ENCODE measurements at places on chromosomes 6 and 20. TPM values are rescaled to one million over a fixed set of nuclear protein-coding genes. Genes with fewer than 3 reads are reported as not detected.

The KCNK16 gene
- total RNA-seq, result not detected

The RHAG gene
- not detected for total RNA-seq

DNA sequence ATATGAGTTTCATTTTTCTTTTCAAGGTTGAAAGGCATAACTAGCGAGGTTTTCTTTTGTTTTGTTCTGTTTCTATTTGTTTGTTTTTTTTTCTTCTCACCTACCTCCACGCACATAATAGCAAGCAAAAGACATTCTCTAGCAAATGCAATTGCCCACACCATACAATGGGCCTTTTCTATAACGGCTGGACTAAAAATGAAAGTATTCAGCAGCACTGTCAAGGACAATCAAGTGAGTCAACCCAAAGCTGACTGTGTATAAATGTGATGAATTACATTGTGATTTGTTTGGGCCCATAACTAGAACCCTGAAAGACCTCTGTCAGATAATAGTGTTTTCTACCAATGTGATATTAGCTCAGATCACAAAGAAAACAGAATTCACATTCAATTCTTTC, 496.7 kb downstream of the RNF144B start:
- no peaks in the 10 kb centered on the region for H3K4me1 ChIP-seq
- no peak overlapping the region for H3K4me3 ChIP-seq
- no peak for DNase-seq
- H3K36me3 ChIP-seq, result no peaks in the 10 kb centered on the region

DNA sequence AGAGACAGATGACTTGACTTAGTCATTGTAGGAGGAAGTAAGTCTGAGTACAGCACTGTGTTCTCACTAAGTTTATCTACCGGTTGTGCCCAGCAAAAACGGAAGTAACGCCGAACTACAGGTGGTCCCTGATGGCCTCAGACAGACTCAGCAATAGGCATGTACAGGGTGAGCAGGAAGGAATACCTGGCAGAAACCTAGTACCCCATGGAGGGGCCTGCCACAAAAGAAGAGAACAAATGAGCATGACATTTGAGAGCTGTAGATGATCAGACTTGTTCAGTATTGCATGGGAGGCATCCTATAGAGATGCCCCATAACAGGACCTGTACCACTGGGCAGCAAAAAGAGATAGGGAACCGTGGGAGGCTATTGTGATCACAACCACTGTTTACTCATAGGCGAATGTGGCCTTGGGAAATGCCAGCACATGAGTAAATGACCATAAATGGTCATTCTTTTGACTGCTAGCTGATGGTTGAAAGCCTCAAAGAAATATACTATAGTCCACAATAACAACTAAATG, 106.4 kb upstream of the TAB2 start:
- H3K4me1 ChIP-seq, result peaks cover 5% of the 10 kb centered on the region
- peak overlapping the region; percentile 82 for H3K27ac ChIP-seq
- peak overlapping the region; percentile 42 for H3K4me3 ChIP-seq
- H3K27me3 ChIP-seq, result no peaks in the 10 kb centered on the region
- DNase-seq, result peak; percentile 44

GRCh38 chr6:106025655-106026054, 60.5 kb upstream of the PRDM1 start:
- no peak for DNase-seq
- H3K4me3 ChIP-seq, result no peak overlapping the region
- H3K4me1 ChIP-seq, result peaks cover 10% of the 10 kb centered on the region
- peaks cover 27% of the 10 kb centered on the region for H3K27me3 ChIP-seq
- no peaks in the 10 kb centered on the region for H3K36me3 ChIP-seq

DNA sequence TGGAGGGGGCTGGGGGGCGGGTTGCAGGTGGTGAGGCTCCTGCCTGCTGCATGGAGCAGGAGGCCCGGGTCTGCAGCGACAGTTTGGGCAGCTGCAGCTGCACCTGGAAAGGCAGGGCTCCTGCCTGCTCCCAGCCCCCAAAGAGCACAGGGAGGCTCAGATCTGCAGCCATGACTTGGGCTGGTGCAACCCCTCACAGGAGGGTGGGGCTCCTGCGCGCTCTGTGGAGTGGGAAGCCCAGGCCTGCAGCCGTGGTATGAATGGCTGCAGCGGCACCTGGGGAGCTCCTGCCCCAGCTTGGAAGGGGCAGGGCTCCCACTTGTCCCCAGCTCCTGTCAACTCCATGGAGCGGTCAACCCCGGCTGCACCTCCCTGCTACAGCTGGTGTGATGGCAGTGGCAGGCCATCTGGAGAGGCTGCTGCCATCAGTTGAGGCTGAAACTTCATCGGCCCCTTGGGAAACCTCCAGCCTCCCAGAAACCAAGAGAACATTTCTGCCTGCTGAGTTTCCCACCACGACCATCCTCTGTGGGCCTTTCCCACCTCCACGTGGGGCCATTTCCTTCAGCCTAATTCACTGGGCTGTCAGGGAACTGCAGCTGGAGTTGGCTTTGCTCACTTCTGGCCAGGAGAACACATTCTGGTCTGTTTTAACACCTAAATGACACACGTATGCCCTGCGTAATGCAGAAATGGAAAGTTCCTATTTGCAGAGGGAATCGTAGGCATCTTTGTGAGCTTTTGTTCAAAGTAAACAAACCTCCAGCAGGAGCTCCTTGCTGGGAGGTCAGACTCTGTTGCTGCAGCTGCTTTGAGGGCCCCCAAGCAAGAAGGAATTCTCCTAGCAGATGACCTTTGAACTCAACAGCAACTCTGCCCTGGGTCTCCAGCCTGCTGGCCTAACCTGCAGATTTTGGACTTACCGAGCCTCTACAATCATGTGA, 429.0 kb downstream of the PREX1 start:
- H3K36me3 ChIP-seq, result no peaks in the 10 kb centered on the region
- no peak overlapping the region for H3K4me3 ChIP-seq

DNA sequence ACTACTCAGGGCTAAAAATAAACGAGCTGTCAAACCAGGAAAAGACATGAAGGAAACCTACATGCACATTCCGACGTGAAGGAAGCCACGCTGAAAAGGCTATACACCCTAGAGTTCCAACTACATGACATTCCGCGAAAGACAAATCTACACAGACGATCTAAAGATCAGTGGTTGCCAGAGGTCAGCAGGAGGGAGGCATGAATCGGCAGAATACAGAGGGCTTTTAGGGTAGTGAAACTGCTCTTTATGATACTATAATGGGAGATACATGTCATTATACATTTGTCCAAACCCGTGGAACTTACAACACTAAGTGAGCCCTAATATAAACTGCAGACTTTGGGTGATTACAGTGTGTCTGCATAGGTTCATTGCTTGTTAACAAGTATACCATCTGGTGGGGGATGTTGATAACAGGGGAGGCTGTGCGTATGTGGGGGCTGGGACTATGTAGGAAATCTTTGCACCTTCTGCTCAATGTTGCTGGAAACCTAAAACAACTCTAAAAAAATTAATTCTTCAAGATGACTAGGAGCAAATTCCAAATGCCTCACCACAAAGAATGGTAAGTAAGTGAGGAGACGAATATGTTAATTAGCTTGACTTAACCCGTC, 132.2 kb upstream of the CDH4 start:
- H3K27me3 ChIP-seq, result peaks cover 3% of the 10 kb centered on the region
- no peaks in the 10 kb centered on the region for H3K4me1 ChIP-seq
- no peak overlapping the region for H3K4me3 ChIP-seq
- DNase-seq, result no peak
- H3K27ac ChIP-seq, result no peak overlapping the region
- H3K36me3 ChIP-seq, result no peaks in the 10 kb centered on the region

The HIVEP1 gene
- total RNA-seq, result 21.4 TPM

The EDN1 gene
- not detected for total RNA-seq

DNA sequence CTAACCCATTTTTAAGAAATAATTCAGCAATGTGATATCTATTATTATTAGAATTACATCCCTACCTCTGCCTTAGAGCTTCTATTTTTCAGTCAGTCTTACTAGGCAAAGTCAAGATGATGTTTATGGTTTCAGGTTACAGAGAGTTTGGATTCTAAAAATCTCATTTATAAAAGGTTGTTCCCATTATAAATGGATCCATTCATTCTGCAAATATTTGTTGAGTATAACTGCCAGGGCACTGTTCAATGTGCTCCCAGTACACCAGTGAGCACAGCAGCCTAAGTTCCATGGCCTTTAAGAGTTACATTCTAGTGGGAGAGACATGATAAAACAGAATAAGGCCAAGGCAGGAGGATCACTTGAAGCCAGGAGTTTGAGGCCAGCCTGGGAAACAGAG, 75.9 kb upstream of the EYA4 start:
- H3K4me3 ChIP-seq, result no peak overlapping the region
- no peak for DNase-seq
- no peaks in the 10 kb centered on the region for H3K36me3 ChIP-seq
- H3K4me1 ChIP-seq, result no peaks in the 10 kb centered on the region

GRCh38 chr6:17884498-17885478, 102.6 kb downstream of the KIF13A start:
- peaks cover 9% of the 10 kb centered on the region for H3K27me3 ChIP-seq
- peaks cover 17% of the 10 kb centered on the region for H3K4me1 ChIP-seq
- no peak for DNase-seq
- no peaks in the 10 kb centered on the region for H3K36me3 ChIP-seq
- H3K27ac ChIP-seq, result no peak overlapping the region
- H3K4me3 ChIP-seq, result peak overlapping the region; percentile 20

GRCh38 chr6:49205526-49205925, 257.5 kb downstream of the MMUT start:
- H3K4me3 ChIP-seq, result no peak overlapping the region
- no peak for DNase-seq
- no peaks in the 10 kb centered on the region for H3K27me3 ChIP-seq
- H3K36me3 ChIP-seq, result no peaks in the 10 kb centered on the region
- no peak overlapping the region for H3K27ac ChIP-seq

The C20orf204 gene
- total RNA-seq, result 6.4 TPM

DNA sequence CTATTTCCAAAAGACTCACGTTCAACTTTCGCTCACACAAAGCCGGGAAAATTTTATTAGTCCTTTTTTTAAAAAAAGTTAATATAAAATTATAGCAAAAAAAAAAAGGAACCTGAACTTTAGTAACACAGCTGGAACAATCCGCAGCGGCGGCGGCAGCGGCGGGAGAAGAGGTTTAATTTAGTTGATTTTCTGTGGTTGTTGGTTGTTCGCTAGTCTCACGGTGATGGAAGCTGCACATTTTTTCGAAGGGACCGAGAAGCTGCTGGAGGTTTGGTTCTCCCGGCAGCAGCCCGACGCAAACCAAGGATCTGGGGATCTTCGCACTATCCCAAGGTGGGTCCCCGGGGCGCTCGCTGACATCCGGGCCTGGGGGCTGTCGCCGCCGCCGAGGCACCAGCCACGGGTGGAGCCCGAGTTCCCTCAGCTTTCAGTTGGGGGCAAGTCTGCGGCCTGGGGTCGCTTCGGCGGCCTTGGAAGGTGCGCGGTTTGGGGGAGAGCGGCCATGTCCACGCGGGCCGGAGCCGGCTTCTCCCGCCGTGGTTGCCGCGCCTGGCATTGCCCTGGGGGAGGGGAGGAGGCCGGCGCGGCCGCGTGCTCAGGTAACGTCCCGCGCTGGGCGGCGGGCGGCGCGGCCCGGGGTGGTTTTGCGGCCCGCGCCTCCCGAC, 429 bp downstream of the AMD1 start:
- no peaks in the 10 kb centered on the region for H3K27me3 ChIP-seq
- no peak for DNase-seq
- H3K27ac ChIP-seq, result peak overlapping the region; percentile 98

GRCh38 chr6:167782698-167783517, 43.8 kb upstream of the AFDN start:
- no peaks in the 10 kb centered on the region for H3K4me1 ChIP-seq
- peaks cover 14% of the 10 kb centered on the region for H3K27me3 ChIP-seq
- no peak overlapping the region for H3K27ac ChIP-seq
- DNase-seq, result no peak
- no peak overlapping the region for H3K4me3 ChIP-seq
- no peaks in the 10 kb centered on the region for H3K36me3 ChIP-seq

DNA sequence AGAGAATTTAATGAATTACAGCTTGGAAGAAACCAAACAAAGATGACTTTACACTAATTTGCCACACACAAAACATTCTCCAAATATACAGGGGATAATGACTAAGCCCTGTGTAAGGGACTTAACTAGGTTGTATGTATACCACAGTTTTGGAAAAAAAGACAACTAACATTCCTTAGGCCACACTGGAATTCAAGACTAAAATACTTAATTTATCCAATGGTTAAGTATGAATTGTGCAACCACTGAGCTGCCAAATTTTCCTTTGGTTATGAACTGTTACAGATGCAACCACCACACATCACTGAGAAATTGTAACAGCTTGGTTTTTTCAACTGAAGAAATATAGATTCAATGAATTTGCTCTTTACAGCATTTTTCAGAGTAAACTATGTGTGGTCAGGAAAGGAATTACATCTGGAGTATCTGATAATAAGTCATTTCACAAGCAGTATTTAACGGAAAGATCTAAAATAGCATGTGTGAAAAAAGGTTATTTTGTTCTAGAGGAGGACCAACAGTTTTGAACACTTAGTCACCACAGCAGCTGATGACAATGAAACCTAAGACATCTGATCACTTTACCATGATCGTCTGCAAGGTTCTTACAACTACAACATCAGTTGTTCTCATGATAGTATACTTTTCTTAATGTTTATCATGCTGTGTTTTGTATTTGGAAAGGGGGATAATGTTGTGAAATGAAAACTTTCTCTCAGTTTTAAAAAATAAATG, 318.8 kb downstream of the BCKDHB start:
- DNase-seq, result no peak
- no peak overlapping the region for H3K27ac ChIP-seq
- no peak overlapping the region for H3K4me3 ChIP-seq
- H3K4me1 ChIP-seq, result no peaks in the 10 kb centered on the region

DNA sequence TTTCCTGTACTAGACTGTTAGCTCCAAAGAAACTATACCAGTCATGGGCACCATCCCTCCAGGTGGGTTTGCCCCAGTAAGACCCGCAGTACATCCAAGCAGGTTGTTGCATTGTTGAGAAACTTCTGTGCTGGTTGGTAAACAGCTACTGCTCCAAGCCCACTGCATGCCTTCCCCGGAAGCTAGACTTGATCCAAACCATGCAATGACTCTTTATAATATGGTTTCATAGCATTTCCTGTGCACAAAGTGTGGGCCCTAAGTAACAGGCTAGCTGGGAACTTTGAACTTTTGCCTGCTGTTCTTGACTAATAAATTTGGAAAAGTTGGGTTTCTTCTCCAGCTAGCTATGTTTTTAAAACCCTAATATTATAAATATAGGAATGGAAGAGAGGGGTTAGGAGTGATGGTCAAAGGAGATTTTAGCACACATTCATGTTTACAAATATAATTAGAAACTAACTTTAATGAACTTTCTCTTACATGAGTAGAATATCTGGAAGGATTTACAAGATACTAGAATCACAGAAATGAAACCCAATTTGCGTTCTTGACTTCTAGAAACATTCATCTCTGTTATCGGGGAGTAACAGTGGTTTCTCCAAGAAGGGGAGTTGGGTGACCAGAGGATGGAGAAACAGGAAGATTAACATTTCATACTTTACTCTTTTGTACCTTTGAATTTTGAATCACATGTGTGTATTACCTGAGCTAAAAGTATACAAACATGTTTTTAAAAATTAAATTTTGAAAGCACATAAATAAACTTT, 51.7 kb downstream of the GFOD1 start:
- peaks cover 67% of the 10 kb centered on the region for H3K4me1 ChIP-seq
- DNase-seq, result no peak
- H3K4me3 ChIP-seq, result peak overlapping the region; percentile 42
- peaks cover 18% of the 10 kb centered on the region for H3K36me3 ChIP-seq
- peak overlapping the region; percentile 82 for H3K27ac ChIP-seq

The COL10A1 gene
- total RNA-seq, result not detected

GRCh38 chr6:169171951-169172350, 81.7 kb downstream of the THBS2 start:
- H3K27me3 ChIP-seq, result peaks cover under 1% of the 10 kb centered on the region
- no peak for DNase-seq

The RUNX2 gene
- total RNA-seq, result 3.0 TPM

- no peaks in the 10 kb centered on the region for H3K4me1 ChIP-seq
- DNase-seq, result no peak
- H3K36me3 ChIP-seq, result no peaks in the 10 kb centered on the region
- no peak overlapping the region for H3K27ac ChIP-seq
- H3K4me3 ChIP-seq, result no peak overlapping the region
Measured at GRCh38 chr6:46281110-46281509, 110.3 kb upstream of the ENPP5 start.

The RWDD1 gene
- total RNA-seq, result 39.8 TPM

All from activated CD8-positive, alpha-beta T cell treated with anti-CD3 and anti-CD28 coated beads, Interleukin-2, amount 10 ng/mL, durations not matched to agents 7 days and 5 days (primary cell).